ENCODE measurements at places on chromosomes 12 and 14.

- DNase-seq, result no peak
Measured at GRCh38 chr12:13197032-13197431, 506 bp downstream of the EMP1 start.

DNA sequence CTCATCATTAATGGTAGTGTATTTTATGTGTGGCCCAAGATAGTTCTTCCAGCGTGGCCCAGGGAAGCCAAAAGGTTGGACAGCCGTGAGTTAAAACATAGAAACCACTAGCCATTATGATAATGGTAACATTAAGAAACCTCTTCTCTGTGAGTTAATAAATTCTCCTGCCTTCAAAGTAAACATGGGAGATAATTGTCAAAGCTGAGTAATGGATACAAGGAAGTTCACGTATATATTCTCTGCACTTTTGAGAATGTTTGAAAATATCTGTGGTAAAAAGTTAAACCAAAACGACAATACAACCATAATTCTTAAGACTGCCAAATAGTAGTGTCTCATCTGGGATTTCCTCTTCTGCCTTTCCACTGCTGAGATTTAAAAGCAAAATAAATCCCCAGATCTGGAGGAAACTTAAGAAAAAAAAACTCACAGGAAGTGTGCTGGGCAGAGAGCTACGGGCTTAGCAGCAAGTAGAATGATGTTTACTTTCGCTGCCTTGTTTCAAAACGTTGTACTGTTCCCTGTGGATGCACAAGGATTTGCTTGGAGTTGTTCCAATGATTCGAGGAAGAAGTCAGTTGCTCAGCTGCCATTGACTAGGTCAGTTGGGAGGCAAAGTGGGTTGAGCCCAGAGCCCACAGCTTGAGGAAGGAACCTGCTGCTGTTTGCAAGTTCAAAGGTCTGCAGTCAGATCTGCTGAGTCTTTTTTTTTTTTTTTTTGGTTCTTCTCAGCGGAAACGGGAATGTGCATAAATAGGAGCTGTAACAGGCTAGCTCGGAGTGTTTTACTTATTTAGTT is 1.7 kb downstream of the TPCN1 start:
- DNase-seq, result no peak

DNA sequence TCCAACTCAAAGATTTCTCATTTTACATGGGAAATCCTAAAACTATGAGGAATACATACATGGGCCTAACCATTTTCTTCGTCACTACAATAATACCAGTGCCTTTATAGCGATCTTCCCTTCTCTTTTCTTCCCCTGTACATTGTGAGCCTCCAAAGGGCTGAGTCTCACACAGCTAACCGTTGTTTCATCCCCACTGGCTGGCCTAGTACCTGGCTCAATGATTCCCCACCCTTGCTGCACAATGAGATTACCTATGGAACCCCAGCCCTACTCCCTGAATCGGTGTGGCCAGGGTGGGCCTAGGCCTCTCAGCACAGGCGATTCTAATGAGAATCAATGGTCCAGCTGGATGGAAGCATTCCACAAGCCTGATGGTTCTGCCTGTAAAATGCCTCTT is 16.1 kb downstream of the PPTC7 start:
- no peak for DNase-seq

DNA sequence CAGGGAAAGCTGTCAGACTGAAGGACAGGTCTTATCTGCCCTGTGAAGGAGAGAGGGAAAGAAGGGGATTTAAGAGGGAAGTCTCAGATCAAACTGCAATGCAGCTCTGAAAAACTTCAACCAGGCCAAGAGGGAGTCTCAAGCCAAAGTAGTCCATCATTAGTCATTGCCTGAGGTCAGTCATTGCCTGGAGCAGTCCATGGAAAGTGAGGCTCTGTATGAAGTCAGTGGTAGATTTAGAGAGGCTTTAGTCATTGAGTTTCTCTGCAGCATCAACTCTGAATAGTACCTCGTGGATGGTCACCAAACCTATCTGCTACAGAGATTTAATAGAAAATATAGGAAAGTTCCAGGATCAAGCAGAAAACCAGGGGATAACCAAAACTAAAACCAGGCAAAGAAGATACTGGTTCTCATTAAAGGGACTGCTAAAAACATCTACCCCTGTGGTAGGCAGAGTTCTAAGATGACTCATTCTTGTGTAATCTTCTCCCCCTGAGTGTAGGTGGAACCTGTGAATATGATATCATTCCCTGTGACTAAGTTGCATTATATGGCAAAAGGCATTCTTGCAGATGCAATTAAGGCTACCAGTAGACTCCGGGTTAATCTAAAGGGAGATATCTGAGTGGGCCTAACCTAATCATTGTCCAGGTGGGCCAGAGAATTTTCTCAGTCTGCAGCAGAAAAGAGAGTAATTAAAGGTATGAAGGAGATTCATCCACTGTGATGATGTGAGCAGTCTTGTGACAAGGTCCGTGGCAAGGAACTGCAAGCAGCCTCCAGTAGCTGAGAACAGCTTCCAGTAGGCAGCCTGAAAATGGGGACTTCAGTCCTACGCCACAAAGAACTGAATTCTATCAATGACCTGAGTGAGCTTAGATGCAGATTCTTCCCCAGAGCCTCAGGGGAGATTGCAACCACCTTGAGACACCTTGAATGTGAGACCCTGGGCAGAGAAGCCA is 123.1 kb downstream of the GALC start:
- no peak for DNase-seq

GRCh38 chr14:45251912-45252311 is 1.1 kb downstream of the MIS18BP1 start:
- DNase-seq, result no peak

GRCh38 chr14:19873178-19873577 is 1.8 kb upstream of the OR4K2 start:
- no peak for DNase-seq

- DNase-seq, result no peak
Measured at GRCh38 chr12:108568338-108569154, 6.2 kb downstream of the ISCU start.

GRCh38 chr12:112328456-112329124 is 53.6 kb downstream of the HECTD4 start:
- DNase-seq, result no peak

GRCh38 chr12:26273811-26274210 is 78.4 kb downstream of the SSPN start:
- peak; percentile 76 for DNase-seq

DNA sequence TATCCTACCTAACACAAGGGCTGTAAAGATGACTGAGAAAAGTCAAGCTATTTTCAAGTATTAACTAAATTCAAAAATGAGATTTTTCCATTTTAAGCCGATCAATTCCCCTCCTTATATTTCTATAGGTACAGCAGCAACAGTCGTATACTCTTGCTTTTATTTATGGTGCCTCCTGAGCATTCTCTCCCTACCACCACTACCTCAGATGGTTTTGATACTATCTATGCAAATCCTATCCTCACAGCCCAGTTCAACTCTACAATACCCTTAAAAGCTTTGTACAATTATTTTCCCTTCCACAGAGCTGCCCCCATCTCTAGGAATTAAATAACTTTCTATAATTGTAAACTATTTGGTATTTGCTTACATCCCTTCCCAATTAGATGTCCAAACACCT is 52.1 kb downstream of the GALC start:
- no peak for DNase-seq

- DNase-seq, result no peak
Measured at GRCh38 chr12:27790179-27790578, 10.1 kb upstream of the MANSC4 start.

- no peak for DNase-seq
Measured at GRCh38 chr12:89593233-89593632, 67.4 kb upstream of the POC1B start.

DNA sequence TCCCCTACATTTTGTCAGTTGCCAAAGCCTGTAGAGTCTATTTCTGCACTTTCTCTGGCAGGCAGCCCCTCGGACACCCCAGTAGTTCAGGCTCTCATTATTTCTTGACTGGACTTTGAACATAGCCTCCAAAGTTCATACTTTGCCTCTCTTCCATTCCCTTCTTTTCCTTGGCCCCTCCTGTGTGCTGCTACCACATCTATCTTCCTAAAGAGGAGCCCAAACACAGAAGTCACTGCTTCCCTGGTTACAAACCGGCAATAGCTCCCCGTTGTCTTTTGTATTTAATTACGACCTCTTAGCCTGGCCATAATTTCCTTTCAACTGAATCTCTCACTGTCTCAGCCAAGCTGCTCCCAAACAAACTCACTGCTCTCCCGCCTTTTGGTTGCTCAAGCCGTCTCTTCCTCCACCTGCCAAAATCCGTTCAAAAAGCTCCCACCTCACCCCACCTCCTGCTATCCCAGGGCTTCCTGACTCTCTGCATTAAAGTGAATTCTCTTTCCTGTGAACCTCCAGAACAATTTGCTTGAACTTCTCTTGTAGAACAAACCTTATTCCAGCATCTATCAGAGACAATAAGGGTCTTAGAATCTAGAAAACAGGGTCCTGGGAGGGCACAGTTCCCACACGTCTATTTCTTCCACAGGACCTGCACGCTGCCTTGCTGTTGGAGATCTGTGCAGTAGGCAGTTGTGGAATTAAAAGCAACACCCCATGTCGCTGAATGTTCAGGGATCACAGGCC is 46.9 kb downstream of the PRMT8 start:
- DNase-seq, result no peak

- no peak for DNase-seq
Measured at GRCh38 chr12:50317203-50317602, 33.9 kb upstream of the LIMA1 start.

- DNase-seq, result peak; percentile 85
Measured at GRCh38 chr12:119989731-119990381, 820 bp downstream of the BICDL1 start.

DNA sequence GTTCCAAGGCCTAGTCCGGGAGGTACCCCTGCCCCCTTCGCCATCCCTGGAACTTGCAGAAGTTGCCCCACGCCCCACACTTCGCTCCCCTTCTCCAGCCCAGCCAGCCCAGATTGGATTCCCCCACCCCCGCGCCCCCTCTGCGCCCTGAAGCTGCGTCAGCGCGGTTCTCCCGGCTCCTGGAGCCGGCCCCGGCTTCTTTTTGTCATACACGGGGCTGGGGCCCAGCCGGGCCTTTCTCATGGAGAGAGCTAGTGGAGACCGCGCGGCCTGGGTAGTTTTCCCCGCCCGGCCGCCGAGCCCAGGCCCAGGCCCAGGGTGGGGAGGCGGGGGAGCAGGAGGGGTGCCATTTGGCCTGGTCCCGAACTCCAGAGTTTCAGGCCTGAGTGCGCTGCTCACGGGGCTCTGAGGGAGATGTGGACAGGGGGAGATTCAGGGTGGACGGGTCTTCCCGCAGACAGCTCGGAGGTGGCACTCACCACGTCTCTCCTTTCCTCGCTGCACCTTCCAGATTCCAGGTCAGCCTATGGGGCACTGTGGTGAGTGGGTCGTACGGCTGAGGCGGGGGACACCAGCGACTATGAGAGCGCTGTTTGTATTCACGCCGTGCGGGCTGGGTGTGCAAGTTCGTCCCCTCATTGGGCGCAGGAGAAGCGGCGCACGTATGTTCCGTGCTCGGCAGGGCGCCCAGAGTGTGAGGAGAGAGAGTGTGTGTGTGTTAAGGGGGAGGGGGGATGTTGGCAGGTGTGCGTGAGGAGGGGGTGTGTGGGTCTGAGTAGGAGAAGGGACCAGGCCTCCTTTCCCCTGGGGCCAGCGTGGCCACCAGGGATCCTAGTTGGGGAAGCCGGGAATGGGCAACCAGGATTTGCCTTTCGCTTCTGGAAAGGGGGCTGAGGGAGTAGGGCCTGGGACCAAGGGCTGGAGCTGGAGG is 785 bp upstream of the LHX5 start:
- no peak for DNase-seq

- peak; percentile 84 for DNase-seq
Measured at GRCh38 chr14:92471919-92472318, 41.7 kb upstream of the RIN3 start.
